H9 (cell line): ENCODE measurements at places on chromosomes 6 and 20.

- no peak for DNase-seq
Observed at GRCh38 chr6:119037941-119038623, 40.4 kb downstream of the FAM184A start.

- no peak for DNase-seq
Observed at GRCh38 chr20:46031014-46031569, 2.1 kb downstream of the SLC12A5 start.

- DNase-seq = peak; percentile 38
Observed at GRCh38 chr6:40727271-40727670, 140.1 kb upstream of the LRFN2 start.

GRCh38 chr20:63252284-63252711 lies 2.0 kb downstream of the NKAIN4 start:
- no peak for DNase-seq

- DNase-seq = no peak
Observed at GRCh38 chr6:13593720-13594119, 19.3 kb downstream of the SIRT5 start.

DNA sequence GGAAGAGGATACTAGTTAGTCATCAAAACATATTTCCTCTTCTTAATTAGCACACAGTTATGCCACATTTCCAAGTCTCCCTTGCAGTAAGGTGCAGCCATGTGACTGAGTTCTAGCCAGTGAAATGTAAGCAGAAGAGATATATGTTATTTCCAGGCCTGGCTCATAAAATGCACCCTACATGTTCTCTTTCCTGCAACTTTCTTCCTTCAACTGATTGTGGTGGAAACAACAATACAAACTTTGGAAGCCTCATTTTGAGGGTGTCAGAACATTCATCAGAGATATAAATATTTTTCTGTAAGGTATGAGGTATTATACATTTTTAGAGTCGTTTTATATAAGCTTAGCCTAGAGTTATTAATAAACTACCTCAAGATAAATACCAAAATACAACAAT lies 110.9 kb upstream of the PDE7B start:
- no peak for DNase-seq

DNA sequence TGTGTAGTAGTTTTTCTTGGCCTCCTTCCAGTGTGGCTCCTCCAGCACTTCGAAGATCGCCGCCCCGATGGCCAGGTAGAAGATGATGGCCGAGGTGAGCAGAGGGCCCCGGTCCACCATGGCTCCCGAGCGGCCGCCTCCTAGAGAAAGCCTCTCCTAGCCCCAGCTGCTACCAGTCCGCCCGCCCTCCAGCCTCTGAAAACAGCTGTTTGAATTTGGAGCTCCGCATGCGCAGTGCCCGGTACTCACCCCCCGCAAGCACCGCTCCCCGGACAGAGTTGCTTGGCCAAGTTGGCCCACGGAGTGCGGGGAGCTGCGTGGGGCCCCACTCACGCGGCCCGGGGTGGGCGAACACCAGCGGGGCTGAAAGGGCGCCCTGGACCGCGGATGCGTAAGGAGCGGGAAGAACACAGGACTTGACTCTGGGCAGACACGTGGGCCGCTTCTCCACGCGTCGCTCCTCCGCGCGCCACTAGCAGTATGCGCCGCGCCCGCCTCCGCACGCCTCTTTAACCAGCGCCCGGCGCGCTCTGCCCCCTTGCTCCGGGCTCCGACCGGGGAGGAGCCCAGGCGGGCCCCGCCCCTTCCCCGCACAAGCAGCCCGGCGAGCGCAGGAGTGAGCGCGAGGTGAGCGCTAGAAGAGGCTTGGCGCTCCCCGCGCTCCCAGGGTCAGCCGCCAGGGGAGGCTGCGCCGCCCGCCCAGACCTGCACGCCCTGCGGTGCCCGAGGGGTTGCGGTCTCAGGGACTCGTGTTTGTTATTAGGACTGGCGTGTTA lies at the start of gene KCNK5:
Gene KCNK5 (minus strand): TSS at position 484 of the 776 bp plus-strand sequence. CDS start 364 bp downstream, at position 120.
- DNase-seq = peak; percentile 94

DNA sequence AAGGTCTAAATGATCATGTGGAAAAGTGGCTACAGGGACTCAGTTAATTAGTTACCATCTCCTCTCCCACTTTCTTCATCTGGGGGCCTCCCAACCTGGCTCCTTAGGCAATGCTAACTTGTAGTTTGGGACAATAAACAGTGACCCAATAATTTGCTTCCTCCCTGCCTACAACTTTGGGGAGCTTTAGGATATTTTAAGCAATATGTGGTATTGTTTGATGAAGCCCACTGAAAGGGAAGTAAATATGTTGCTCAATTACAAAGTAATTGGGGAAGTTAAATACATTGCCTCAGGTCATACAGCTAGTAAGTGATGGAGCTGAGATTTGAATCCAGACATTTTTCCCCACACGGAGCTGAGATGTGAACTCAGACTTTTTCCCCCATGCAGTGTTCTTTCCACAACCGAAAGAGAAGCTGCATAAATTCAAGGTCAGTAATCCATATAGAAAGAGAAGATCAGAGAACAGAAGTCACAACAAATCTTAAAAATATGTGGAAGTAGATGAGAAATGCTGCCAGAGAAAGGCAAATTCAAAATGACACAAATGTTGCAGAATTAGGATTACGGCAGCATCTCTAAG lies 26.6 kb downstream of the ZHX3 start:
- no peak for DNase-seq

GRCh38 chr20:37345339-37346235 lies at the start of gene SRC:
SRC (plus strand) TSS chr20:37346140; CDS start chr20:37384154, 38,014 bp downstream.
- peak; percentile 72 for DNase-seq

- no peak for DNase-seq
Observed at GRCh38 chr20:49818816-49819215, 6.2 kb downstream of the SLC9A8 start.

GRCh38 chr20:37640600-37641561 lies 52.9 kb upstream of the CTNNBL1 start:
- no peak for DNase-seq

DNA sequence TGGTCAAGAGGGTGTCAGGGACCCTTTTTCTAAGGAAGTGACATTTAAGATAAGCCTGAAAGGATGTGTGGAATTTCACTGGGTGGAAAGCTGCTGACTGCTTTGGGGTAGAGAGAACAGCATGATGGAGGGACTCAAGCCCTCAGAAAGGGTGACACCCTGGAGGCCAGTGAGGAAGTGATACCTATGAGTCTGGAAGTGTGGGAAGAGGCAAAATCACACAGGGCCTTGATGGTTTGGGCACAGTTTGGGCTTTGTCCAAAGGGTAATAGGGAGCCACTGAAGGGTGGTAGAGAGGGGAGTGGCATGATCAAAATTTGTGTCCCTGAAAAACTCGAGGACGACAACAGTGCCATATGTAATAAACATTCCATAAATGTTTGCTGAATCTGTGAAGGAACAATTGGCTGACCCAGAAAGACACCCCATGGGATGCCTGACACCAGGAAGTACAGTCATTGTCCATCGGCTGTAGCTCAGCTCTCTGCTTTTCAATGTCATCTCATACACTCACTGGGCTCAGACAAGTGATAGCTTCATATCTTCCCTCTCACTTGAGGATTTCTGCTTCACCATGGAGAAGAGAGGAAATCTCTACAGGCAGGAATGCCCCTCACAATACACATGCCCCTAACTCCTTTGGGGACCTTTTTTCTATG lies 21.3 kb downstream of the CASS4 start:
- DNase-seq = no peak

DNA sequence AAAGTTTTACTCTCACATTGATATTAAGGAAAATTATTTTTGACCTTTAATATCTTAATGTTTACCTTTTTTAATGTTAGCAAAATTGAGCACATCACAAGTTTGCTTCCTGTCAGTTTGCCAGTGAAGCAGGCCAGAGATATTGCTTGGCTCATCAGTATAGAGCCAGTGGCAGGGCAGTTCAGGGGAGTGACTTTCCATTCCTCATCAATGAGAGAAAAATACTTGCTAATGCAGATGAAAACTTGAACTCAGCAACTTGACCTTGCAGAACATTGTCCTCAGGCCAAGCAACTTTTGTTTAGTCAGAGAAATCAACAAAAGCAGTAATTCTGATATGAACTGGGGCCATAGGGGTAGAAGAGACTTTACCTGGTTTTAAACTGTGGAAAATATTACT lies 6.9 kb downstream of the TAB2 start:
- no peak for DNase-seq

DNA sequence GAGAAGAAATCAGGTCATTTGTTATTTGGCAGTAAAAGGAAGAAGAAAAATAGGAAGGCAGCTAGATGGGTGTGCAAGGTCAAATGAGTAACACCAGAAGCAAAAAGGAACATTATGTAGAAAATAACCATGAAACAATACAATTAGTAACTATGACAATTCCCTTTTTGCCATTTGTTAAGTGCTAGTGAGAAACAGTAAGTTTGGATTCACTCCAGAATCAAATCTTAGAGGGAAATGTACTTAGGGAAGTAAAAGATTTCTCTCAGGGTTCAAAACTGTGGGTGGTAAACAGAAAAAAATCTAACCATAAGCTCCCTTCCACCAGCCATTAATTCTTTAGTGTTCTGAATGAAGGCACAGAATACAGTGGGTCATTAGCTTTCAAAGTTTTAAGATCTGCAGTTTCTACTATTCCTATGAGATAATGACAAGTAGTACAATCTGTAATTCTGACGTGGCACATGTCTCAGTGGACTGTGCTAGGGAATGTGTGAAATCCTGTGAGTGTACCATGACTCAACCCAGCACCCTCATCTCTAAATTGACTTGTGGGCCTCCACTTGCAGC lies 17.1 kb downstream of the REPS1 start:
- no peak for DNase-seq

DNA sequence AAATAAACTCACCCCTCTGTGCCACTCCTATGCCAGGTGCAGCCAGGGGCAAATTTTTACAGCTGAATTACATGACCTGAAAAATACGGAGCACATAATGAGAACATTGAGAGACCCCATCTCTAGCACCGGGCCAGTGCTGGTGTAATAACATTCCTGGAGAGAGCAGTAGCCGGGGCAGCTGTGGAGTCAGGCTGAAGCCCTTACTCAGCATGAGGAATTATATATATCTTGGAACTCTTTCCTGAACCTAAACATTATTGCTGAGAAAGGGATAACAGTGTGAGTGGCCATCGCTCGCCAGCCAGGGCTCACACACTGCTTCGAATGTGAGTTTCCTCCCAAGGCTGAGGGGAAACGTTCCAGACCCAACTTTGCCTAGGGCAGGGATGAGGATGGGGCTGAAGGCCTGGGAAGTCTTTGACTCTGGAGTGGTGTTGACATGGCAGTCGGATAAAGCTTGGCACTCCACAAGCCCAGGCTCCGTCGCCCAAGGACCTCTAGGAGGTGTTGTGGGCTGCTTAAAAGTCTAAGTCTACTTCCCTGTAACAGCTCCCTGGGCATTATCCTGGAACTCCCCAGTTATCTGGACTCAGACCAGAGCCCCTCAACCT lies 269.8 kb downstream of the CDC5L start:
- no peak for DNase-seq

DNA sequence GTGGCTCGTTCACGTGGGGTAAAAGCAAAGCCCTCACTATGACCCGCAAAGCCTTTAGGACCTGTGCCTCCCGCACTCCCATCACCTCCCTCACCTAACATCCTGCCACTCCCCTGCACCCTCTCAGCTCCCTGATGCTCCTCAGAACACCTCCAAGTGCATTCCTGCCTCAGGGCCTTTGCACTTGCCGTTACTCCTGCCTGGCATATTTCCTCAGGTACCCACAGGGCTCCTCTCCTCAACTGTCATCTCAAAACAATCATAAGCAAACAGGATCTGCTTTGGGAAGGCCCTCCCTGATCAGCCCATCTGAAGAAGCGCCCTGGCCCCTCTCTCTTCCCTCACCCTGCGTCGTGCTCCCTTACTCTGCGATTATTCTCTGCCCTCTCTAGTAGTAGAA lies 49.1 kb downstream of the FGD2 start:
- DNase-seq = no peak

- no peak for DNase-seq
Observed at GRCh38 chr6:149065658-149066556, 251.6 kb upstream of the TAB2 start.

DNA sequence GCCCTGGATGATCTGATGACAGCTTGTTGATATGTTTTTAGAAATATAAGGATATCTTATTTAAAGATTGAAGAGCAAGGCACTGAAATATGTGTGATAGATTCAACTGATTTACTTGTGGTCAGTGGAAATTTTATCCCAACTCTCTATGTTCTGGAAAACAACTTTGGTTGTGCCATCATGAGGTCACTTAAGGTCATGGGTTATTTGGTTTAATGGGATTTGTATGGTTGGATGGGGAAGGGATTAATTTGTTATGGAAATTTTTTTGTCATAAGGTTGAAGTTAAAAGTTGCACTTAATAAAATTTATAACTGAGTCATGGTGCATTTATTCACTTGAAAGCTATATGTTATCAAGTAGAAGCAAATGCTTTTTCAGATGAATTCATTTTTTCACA lies 214.3 kb upstream of the LAMP5 start:
- DNase-seq = no peak

GRCh38 chr6:33298773-33299236 lies at the start of gene RGL2:
RGL2 (minus strand) TSS chr6:33298942; CDS start chr6:33298610, 332 bp downstream.
- DNase-seq = no peak

- DNase-seq = no peak
Observed at GRCh38 chr6:82525775-82526495, 162.3 kb downstream of the TPBG start.

- no peak for DNase-seq
Observed at GRCh38 chr6:129007701-129008373, 124.9 kb downstream of the LAMA2 start.

DNA sequence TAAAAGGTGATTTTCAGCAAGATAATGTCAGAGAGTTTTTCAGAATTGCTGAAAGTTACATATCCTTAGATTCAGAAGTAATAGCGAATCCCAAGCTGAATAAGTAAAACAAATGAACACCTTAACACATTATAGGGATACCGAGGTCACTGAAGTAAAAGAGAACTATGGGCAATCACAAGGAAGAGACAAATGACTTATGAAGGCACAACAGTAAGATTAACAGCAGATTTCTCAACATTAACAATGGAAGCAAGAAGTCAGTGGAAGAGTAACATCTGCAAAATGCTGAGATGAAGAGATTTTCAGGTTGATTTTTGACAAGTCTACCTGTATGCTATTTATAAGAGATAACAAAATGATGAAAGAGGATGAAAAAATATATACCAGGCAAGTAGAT lies 86.1 kb upstream of the EZR start:
- DNase-seq = no peak

DNA sequence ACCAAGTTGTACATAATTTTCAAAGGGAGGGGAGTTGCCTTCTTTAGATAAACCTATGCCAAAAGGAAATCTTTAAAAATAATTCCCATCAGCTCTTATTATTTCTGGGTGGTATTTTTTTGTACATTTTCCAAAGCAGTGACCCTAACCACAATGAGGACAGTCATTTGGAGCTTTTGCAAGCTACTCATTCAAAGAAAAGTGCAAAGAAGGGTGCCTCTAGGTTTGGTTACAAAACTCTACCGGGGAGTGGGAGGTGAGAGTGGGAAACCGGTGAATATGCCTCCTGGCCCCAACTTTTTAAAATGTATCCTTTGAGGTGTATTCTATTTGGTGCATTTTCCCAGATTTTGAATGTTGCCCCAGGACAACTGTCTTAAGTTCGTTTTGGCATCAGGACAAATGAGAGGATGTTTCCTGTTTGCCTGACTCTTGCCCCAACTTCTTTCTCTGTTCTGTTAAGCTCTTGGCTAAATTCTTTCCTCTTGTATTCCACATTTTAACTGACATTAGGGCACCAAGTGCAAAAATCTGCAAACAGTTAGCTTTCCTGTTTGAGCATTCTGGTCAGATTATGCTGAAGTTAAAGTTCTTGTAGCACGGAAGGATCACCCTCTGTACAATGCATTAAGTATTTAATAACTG lies 78.9 kb downstream of the SLX4IP start:
- DNase-seq = no peak

- no peak for DNase-seq
Observed at GRCh38 chr6:164665328-164665727, 644.1 kb downstream of the C6orf118 start.

- DNase-seq = no peak
Observed at GRCh38 chr20:37931153-37931922, 28.4 kb downstream of the VSTM2L start.
